Mesothelial cell of epicardium (in vitro differentiated cells): ENCODE measurements at places on chromosomes 5 and 9.

- H3K4me1 ChIP-seq, result no peaks in the 10 kb centered on the region
- no peak overlapping the region for H3K4me3 ChIP-seq
- H3K36me3 ChIP-seq, result no peaks in the 10 kb centered on the region
- H3K27me3 ChIP-seq, result no peaks in the 10 kb centered on the region
- no peak for DNase-seq
These were observed 41.5 kb downstream of the HMCN2 start for GRCh38 chr9:130306823-130307666.

DNA sequence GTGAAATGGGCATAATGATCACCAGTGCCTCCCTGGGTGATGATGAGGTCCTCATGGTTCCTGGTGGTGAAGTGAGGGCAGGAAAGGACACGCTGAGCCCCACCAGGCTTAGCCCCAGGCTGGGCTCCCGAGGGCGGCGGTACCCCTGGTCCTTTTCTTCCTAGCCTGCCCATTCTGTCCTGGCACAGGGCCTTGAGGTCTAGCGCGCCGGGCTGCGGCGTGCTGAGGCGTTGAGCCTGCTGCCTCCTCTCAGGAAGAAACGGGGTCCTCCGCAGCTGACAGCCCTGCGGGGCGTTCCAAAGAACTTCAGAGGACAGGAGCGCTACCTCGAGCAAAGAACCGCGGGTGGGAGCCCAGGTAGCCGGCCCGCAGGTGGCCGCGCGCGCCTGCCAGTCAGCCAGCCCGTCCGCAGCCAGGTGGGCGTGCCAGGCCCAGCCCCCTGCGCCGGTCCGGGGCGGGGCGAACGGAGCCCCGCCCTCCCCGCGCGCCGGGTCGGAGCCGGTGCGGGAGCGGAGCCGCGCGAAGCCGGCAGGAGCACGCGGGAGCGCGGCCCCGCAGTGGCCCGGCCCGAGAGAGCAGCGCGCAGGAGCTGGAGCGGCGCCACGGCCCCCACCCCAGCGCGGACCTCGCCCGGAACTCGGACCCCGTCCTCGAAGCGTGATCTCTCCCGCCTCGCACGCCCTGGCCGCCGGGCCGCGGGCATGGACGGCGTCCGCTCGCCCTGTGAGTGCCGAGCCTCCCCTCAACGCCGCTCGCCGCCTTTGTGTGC is at the start of gene WNK2:
Gene WNK2 (plus strand): TSS at position 477 of the 769 bp plus-strand sequence. CDS start 791 bp downstream, outside the sequence.
- H3K27ac ChIP-seq, result no peak within 1 kb of the TSS
- H3K4me1 ChIP-seq, result peaks cover 13% of the 10 kb centered on the region
- peaks cover 68% of the 10 kb centered on the region for H3K27me3 ChIP-seq
- peak; percentile 70 for DNase-seq

- no peaks in the 10 kb centered on the region for H3K36me3 ChIP-seq
- DNase-seq, result no peak
- H3K4me1 ChIP-seq, result no peaks in the 10 kb centered on the region
- H3K27ac ChIP-seq, result no peak overlapping the region
These were observed 47.9 kb downstream of the OLFM1 start for GRCh38 chr9:135135171-135135928.

- no peaks in the 10 kb centered on the region for H3K27me3 ChIP-seq
- H3K4me1 ChIP-seq, result peaks cover 15% of the 10 kb centered on the region
- H3K36me3 ChIP-seq, result no peaks in the 10 kb centered on the region
These were observed 2.6 kb upstream of the CD14 start for GRCh38 chr5:140635291-140636257.

DNA sequence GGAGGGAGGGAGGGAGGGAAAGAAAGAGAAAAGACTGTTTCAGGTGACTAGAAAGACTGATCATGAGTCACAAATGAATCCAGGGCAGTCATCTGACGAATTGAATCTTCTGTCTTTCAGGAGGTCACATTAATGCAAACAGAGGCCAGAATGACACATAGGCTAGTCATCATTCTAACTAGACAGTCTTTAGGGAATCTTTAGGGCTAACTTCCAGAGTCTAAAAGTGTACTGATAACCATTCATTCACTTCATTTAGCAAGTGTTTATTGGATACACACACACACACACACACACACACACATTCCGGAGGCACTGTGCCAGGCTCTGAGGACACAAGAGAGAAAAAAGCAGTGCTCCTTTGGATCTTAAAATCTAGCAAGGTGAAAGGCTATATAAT is 156.7 kb downstream of the EBF1 start:
- H3K4me3 ChIP-seq, result no peak overlapping the region
- no peaks in the 10 kb centered on the region for H3K4me1 ChIP-seq
- H3K27me3 ChIP-seq, result peaks cover 53% of the 10 kb centered on the region
- H3K27ac ChIP-seq, result no peak overlapping the region
- H3K36me3 ChIP-seq, result no peaks in the 10 kb centered on the region

DNA sequence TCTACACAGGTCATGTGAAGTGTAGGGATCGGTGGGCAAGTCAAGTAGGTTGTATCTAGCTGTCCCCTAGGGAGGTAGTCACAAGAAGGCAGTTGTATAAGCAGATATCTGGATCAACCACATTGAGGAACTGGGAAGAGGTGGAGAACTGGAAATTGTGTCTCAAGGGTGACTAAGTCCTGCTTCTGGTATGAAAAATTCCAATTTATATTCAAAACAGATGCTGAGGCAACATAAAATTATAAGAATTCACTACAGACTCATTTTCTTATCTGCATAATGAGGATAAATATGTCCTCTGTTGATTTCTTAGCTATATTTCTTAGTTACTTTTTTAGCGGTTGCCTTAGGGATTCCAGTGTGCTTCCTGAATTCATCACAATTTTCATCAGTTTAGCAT is 46.8 kb downstream of the GALNT12 start:
- H3K4me3 ChIP-seq, result no peak overlapping the region
- DNase-seq, result no peak
- H3K27me3 ChIP-seq, result no peaks in the 10 kb centered on the region
- no peak overlapping the region for H3K27ac ChIP-seq
- peaks cover 29% of the 10 kb centered on the region for H3K4me1 ChIP-seq
- H3K36me3 ChIP-seq, result no peaks in the 10 kb centered on the region

DNA sequence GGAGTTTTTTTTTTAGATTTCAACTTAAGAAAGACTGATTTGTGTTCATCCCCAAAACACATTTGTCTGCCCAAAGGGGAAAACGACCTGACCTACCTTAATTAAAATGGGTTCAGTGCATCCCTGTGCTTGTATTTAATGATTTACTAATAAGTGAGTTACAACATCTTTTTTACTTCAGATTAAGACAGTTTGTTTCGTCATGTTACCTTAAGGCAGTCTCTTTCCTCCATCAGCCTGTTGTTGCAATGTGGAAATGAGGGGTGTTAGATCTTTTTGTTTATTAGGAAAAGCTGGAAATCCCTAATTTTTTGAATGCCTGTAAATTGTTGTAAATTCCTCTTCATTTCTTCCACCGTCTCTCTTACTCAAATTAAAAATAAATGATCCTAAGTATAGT is 177.5 kb downstream of the GDNF start:
- no peak for DNase-seq
- H3K27ac ChIP-seq, result no peak overlapping the region
- H3K4me3 ChIP-seq, result no peak overlapping the region
- H3K36me3 ChIP-seq, result no peaks in the 10 kb centered on the region

DNA sequence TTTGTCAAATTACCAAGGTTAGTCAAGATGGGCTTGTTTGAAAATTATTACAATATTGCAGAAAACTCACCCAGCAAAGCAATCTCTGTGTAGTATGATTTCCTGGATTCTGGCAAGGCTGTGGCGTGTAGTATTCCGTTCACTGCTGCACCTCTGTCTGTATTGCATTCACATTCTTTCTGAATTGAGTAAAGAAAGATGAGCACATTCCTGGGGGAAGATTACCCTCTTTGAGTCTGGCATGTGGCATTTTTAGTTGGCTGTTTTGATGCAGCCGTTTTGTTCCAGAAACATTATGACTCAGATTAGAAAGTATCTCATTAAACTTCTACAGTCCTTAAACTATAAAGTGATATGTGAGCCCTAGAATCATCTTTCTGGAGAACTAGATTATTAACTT is 197.7 kb downstream of the TENT4A start:
- no peaks in the 10 kb centered on the region for H3K4me1 ChIP-seq
- no peak overlapping the region for H3K4me3 ChIP-seq
- H3K27me3 ChIP-seq, result peaks cover 6% of the 10 kb centered on the region
- no peak overlapping the region for H3K27ac ChIP-seq
- DNase-seq, result no peak
- H3K36me3 ChIP-seq, result no peaks in the 10 kb centered on the region

- no peaks in the 10 kb centered on the region for H3K36me3 ChIP-seq
- H3K27me3 ChIP-seq, result no peaks in the 10 kb centered on the region
- H3K27ac ChIP-seq, result no peak overlapping the region
- peaks cover 10% of the 10 kb centered on the region for H3K4me1 ChIP-seq
- H3K4me3 ChIP-seq, result no peak overlapping the region
- DNase-seq, result no peak
These were observed 103.7 kb downstream of the ATPSCKMT start for GRCh38 chr5:10145923-10146401.

GRCh38 chr5:148455185-148455584 is 71.4 kb downstream of the FBXO38 start:
- peaks cover 1% of the 10 kb centered on the region for H3K27me3 ChIP-seq
- H3K4me1 ChIP-seq, result peaks cover 12% of the 10 kb centered on the region
- H3K36me3 ChIP-seq, result no peaks in the 10 kb centered on the region
- DNase-seq, result no peak
- no peak overlapping the region for H3K4me3 ChIP-seq

DNA sequence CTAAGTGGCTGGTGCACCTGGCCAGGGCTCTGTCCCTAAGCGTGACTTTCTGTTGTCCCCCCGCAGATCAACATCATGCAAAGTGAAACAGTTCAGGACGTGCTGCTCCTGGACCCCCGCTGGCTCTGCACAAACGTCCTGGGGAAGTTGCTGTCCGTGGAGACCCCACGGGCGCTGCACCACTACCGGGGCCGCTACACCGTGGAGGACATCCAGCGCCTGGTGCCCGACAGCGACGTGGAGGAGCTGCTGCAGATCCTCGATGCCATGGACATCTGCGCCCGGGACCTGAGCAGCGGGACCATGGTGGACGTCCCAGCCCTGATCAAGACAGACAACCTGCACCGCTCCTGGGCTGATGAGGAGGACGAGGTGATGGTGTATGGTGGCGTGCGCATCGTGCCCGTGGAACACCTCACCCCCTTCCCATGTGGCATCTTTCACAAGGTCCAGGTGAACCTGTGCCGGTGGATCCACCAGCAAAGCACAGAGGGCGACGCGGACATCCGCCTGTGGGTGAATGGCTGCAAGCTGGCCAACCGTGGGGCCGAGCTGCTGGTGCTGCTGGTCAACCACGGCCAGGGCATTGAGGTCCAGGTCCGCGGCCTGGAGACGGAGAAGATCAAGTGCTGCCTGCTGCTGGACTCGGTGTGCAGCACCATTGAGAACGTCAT is 19.7 kb upstream of the CTSL start:
- H3K27ac ChIP-seq, result no peak overlapping the region
- no peak overlapping the region for H3K4me3 ChIP-seq
- peaks cover 40% of the 10 kb centered on the region for H3K36me3 ChIP-seq

GRCh38 chr9:78575771-78576170 is 278.8 kb downstream of the PSAT1 start:
- peaks cover 4% of the 10 kb centered on the region for H3K27me3 ChIP-seq
- H3K4me3 ChIP-seq, result no peak overlapping the region
- no peaks in the 10 kb centered on the region for H3K36me3 ChIP-seq
- peaks cover 26% of the 10 kb centered on the region for H3K4me1 ChIP-seq
- no peak overlapping the region for H3K27ac ChIP-seq
- no peak for DNase-seq

DNA sequence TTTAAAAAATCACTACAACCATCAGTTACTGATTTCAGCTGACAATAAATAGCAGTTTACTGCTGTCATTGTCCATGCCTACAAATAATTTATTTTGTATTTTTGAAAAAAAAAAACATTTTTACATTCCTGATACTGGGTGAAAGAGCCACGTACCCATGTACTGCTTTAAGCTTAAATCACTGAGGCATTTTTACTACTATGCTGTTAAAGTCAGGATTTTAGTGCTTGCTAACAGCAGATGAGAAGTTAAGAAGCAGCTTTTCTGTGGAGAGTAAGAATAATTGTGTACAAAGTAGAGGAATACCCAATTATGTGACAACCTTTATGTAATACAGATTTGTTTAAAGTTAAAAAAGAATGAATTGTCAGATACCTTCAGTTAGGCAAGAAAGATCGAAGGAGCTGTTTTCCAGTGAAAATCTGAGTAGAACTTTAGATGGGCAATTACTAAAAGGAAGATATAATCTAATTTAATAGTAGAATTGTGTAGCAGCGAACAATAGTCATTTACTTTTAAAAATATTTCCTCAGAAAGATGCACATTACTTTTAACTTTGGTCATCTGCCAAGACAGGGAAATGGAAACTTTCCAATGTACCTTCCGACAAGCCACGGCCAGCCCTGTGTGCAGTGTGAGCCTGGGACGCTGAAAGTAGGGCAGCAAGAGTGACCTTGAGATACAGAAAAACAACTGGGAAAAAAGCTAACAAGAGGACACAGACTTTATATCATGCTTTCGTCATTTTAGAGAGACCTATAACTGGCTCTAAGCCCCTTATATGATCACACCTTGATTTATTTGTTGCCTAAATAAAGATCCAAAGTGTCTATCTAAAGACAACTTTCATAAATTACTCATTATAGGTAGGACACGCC is 39.9 kb downstream of the RHOBTB3 start:
- no peaks in the 10 kb centered on the region for H3K27me3 ChIP-seq
- peaks cover 15% of the 10 kb centered on the region for H3K4me1 ChIP-seq
- peak overlapping the region; percentile 74 for H3K27ac ChIP-seq
- H3K4me3 ChIP-seq, result no peak overlapping the region
- DNase-seq, result no peak

DNA sequence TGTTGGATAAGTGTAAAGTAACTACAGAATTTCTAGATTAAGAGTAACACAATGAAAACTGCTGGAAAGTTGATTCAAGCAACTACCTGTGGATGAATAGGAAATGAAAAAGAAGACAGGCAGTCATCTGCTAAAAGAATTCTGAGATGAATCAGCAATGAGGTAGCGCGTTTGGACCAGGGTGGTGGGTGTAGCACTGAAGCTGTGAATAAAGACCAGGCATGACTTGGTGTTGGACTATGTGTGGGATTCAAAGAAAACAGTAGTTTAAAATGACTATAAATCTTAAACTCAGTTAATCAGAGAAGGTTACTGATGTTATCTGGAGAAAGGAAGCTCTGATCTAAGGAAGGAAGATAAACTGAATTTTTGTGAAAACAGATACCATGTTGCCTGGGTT is 159.8 kb downstream of the FBN2 start:
- H3K4me3 ChIP-seq, result no peak overlapping the region
- H3K36me3 ChIP-seq, result peaks cover 16% of the 10 kb centered on the region
- no peaks in the 10 kb centered on the region for H3K27me3 ChIP-seq

DNA sequence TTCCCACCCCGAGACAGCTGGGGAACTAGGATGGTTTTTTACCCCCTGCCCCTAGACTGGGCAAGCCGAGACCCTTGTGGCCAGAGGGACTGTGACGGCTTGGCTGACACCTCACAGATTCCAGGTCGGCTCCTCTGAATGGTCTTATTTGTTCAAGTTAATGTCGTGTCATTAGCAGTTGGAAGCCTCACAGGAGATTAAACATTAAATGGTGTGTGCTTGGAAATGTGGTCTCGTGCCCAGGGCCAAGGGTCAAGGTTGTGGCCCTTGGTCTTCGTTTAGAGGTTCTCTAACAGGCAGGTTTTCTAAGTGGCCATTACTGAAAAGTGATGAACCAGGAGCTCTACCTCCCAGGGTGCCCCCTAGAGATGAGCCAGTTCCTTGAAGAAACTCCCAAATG is 61.2 kb upstream of the RXRA start:
- no peak overlapping the region for H3K27ac ChIP-seq
- no peak for DNase-seq
- no peaks in the 10 kb centered on the region for H3K36me3 ChIP-seq
- H3K4me3 ChIP-seq, result no peak overlapping the region
- peaks cover 56% of the 10 kb centered on the region for H3K27me3 ChIP-seq
